Osteocyte (in vitro differentiated cells): ENCODE measurements at places on chromosomes 16 and 17. TPM values are rescaled to one million over a fixed set of nuclear protein-coding genes. Genes with fewer than 3 reads are reported as not detected.

The PPP1R1B gene
- total RNA-seq, result 4.5 and 6.0 TPM in 2 replicates

The TNRC6C gene
- total RNA-seq, result 22.8 and 28.7 TPM in 2 replicates

The LSM12 gene
- 49.3 and 49.5 TPM in 2 replicates for total RNA-seq

The CDRT15 gene
- total RNA-seq, result not detected in 2 replicates

The HAS3 gene
- 0.89 and 1.6 TPM in 2 replicates for total RNA-seq

The ERCC4 gene
- total RNA-seq, result 16.0 and 19.7 TPM in 2 replicates

The HOXB1 gene
- total RNA-seq, result not detected in 2 replicates

The TNFRSF13B gene
- total RNA-seq, result not detected in 2 replicates

The KRT20 gene
- total RNA-seq, result not detected in 2 replicates

The PRSS21 gene
- not detected in 2 replicates for total RNA-seq

The OR3A2 gene
- not detected in 2 replicates for total RNA-seq

The ESRP2 gene
- 0.16 and 0.24 TPM in 2 replicates for total RNA-seq

The ZFP3 gene
- total RNA-seq, result 0.78 and 0.86 TPM in 2 replicates

The CACNG4 gene
- 5.6 TPM in 2 replicates for total RNA-seq

The SMIM36 gene
- total RNA-seq, result not detected in 2 replicates

The BRICD5 gene
- total RNA-seq, result 6.6 and 10.1 TPM in 2 replicates

The CLEC10A gene
- not detected in 2 replicates for total RNA-seq

DNA sequence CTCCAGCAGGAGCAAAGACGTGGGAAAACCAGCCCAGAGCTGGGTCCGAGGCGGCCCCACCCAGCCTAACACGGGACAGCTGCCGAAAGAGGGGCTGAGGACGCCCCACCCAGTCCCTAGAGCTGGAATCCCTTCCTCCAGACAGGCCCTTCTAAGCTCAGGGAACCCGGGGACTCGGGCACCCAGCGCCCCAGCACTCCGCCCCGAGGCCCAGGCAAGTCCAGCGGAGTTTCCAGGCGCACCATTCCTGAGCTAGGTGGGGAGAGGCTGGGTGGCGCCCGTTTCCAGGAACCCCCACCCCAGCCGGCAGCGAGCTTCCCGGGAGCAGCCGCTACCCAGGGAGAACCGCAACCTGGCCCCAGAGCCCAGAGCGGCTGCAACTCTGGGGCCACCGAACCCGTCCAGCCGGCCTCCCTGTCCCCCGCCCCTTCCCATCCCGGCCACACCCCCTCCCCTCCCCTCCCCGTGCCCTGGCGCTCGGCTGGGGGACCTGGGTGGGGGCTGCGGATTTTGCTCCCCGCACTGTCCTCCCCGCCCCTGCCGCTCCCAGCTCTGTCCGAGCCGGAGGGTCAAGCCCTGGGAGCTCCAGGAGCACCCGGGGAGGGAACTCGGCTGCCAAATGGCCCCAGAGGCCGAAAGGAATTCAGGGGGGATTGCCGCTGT is 536 bp downstream of the TMC6 start:
- H3K4me1 ChIP-seq, result peaks cover 36% of the 10 kb centered on the region
- H3K27ac ChIP-seq, result peak overlapping the region; percentile 66
- H3K36me3 ChIP-seq, result peaks cover 2% of the 10 kb centered on the region

GRCh38 chr17:77596491-77597417 is 361.7 kb upstream of the TNRC6C start:
- H3K36me3 ChIP-seq, result no peaks in the 10 kb centered on the region
- peaks cover 44% of the 10 kb centered on the region for H3K27me3 ChIP-seq
- H3K4me3 ChIP-seq, result no peak overlapping the region
- no peak for DNase-seq

GRCh38 chr16:76293980-76294379 is 16.8 kb downstream of the CNTNAP4 start:
- H3K36me3 ChIP-seq, result no peaks in the 10 kb centered on the region
- no peak overlapping the region for H3K4me3 ChIP-seq
- no peaks in the 10 kb centered on the region for H3K4me1 ChIP-seq
- no peaks in the 10 kb centered on the region for H3K27me3 ChIP-seq
- DNase-seq, result no peak

DNA sequence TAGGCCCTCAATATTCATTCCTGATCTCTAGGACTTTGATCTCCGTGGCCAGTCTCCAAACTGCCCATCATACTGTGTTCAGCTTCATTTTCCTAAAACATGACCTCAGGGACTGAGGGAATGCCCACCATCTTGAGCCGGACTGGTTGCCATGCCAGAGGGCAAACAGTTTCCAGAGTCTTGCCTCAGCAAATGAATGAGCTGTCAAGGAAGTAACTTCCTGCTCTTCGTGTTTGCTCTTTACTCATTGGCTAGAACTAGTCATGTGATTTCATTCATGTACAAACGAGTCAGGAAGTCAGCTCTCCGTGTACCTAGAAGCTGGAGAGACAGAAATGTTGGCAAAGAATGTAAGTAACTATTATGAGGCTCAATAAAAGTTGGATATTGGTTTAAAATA is 50.2 kb downstream of the ANKFN1 start:
- no peak for DNase-seq
- no peaks in the 10 kb centered on the region for H3K27me3 ChIP-seq
- H3K27ac ChIP-seq, result no peak overlapping the region
- H3K4me1 ChIP-seq, result no peaks in the 10 kb centered on the region
- no peaks in the 10 kb centered on the region for H3K36me3 ChIP-seq

GRCh38 chr17:4504188-4504587 is 5.5 kb downstream of the SPNS2 start:
- no peaks in the 10 kb centered on the region for H3K36me3 ChIP-seq
- no peak overlapping the region for H3K4me3 ChIP-seq
- no peak overlapping the region for H3K27ac ChIP-seq
- peaks cover 44% of the 10 kb centered on the region for H3K27me3 ChIP-seq
- no peak for DNase-seq

DNA sequence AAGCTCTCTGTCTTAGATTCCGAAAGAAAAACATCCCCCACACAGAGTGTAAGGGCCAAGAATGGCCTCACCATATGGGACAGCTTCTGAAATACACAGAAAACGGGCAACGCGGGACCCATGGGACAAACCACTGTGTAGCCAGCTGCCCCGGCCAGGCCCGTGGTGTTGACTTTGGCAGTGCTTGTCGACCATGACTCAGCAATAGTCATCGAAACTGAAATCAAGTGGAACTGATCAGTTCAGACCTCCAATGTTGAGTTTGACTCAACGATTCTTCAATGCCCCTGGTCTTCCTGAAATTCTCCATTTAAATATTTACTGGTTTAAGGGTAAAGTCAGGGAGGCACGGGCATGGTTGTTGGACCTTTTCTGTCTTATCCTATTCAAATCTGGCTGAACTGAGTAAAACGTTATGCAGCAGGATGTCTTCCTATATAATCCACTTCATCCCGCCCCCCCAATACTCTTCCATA is 27.5 kb downstream of the ZFHX3 start:
- H3K27ac ChIP-seq, result peak overlapping the region; percentile 95
- peak overlapping the region; percentile 64 for H3K4me3 ChIP-seq
- peaks cover 5% of the 10 kb centered on the region for H3K36me3 ChIP-seq
- H3K4me1 ChIP-seq, result peaks cover 89% of the 10 kb centered on the region
- H3K27me3 ChIP-seq, result no peaks in the 10 kb centered on the region
- peak; percentile 94 for DNase-seq

GRCh38 chr16:677316-678190 is 2.1 kb downstream of the RHBDL1 start:
- DNase-seq, result no peak
- H3K4me3 ChIP-seq, result no peak overlapping the region
- H3K27ac ChIP-seq, result no peak overlapping the region
- H3K27me3 ChIP-seq, result no peaks in the 10 kb centered on the region
- peaks cover 12% of the 10 kb centered on the region for H3K36me3 ChIP-seq

DNA sequence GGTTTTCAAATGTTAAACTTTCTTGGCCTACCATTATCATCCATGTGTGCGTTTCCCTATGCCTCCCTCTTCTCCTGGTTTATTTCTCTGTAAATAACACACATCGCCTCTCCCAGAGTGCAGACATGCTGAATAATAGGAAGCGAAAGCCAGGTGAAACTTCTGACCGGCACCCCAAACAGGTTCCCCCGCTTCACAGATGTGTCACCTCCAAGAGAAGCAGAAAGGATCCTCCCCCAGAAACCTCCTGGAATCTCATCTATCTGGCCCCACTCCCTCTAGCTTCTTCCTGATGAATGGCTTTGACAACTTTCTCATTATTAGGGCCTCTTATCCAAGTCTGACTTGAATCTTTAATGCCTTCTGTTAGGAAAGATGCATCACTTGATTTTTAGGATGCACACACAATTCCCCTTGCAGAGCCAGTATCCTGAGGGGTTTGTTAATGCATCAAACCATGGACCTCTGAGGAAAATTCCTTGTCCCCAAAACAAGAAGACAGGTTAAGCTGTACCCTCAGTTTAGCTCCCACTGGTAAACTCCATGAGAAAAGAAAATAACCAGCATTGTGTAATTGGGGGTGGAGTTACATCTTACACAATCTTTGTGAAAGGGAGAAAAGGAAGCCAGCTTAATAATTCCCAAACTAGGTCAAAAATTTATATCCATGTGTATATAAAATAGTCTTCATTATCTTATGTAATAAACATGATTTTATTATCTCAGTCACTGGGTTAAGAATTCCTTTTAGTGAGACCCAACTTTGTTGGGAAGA is 20.1 kb upstream of the HYDIN start:
- peaks cover 6% of the 10 kb centered on the region for H3K27me3 ChIP-seq
- H3K4me1 ChIP-seq, result no peaks in the 10 kb centered on the region
- no peak overlapping the region for H3K4me3 ChIP-seq
- DNase-seq, result no peak

DNA sequence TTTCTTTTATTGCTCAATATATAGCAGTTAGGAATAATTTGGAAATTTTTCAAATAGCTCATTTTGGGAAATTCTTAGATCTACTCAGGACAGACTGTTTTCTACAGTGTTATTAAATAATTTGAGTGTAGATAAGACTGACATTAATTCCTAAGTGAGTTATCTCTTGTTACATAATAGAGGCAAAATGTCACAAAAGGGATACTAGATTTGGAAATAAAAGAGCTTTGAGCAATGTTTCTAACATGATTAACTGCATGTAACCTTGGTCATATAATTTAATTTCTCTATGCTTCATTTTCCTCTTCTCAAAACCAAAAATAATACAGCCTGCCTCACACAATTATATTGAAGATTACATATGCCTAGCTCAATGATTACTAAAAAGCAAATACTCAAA is 16.3 kb upstream of the KIF2B start:
- H3K27ac ChIP-seq, result no peak overlapping the region
- H3K27me3 ChIP-seq, result no peaks in the 10 kb centered on the region
- H3K36me3 ChIP-seq, result no peaks in the 10 kb centered on the region
- DNase-seq, result no peak

DNA sequence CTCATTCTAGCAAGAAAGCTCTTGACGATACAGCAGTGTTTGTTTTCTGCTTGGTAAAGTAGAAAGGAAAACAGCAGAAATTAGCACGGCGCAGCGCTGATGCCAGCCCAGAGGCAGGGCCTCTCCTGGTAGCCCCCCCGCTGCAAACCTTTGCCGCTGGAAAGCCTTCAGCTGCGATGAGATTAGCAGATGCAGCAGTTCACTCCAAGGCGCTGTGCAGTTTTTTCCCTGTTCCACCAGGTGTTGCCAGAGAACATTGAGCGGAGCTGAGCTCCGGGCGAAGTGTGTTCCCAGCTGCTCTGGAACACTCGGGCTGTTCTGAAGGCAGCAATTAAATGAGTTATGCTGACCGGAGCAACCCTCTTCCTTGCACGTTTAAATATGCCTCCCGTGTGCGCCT is 72.5 kb downstream of the RBFOX1 start:
- no peak overlapping the region for H3K27ac ChIP-seq
- H3K27me3 ChIP-seq, result no peaks in the 10 kb centered on the region
- no peaks in the 10 kb centered on the region for H3K4me1 ChIP-seq
- no peak for DNase-seq

- H3K27ac ChIP-seq, result no peak overlapping the region
- H3K36me3 ChIP-seq, result no peaks in the 10 kb centered on the region
- peaks cover 1% of the 10 kb centered on the region for H3K4me1 ChIP-seq
- no peak overlapping the region for H3K4me3 ChIP-seq
These were observed 2.2 kb downstream of the SERPINF2 start for GRCh38 chr17:1744551-1745512.

DNA sequence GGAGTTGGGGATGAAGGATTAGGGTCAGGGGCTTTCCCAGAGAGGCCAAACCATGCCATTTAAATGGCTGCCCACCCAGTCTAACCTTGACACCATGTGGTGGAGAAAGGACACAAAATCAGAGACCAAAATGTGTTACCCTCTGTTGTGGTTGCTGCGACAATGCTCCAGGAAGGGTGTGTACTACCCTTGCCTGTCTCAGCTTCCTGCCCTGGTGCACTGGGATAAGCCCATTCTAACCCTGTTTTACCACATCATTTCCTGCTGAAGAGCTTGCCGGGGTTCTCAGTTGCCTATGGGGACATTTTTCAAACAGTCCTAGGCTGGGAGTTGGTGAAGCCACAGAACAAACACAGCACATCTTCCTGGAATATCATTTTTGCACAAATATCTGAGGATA is 4.9 kb downstream of the OR4D1 start:
- no peak overlapping the region for H3K27ac ChIP-seq
- H3K4me3 ChIP-seq, result no peak overlapping the region
- H3K36me3 ChIP-seq, result no peaks in the 10 kb centered on the region
- peaks cover 77% of the 10 kb centered on the region for H3K27me3 ChIP-seq

DNA sequence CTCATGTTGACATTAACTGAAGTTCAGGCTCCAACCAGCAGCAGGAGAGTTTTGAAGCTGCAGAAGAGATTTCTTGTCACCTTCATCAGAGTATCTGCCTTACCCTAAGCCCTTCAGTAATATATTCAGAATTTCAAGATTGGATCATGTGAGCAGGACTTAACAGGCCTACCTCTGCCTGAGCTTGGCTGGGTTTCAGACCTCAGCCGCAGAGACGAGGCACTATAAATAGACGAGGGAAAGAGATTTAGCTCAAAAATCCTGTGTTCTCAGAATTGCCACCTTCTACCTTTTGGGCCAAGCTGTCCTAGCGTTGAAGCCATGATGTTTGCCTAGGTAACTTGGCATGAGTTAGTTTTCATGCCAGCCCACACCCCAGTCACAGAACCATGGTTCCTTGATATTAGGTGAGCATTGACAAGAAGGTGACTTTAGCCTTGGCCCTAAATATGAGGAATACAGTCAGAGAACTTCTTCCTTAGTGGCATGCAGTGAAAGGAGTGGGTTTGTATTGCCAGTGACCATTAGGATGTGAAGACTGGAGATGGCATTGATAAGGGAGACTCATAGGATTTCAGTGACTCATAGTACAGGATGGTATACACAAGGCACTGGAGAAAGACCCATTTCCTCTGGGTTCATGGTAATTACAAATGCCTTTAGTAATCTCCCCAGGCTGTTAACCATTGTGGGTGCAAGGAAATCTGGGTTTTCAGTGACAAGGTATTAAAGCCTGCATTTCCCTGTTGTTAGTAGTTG is 224.3 kb downstream of the MSI2 start:
- no peak overlapping the region for H3K4me3 ChIP-seq
- H3K4me1 ChIP-seq, result peaks cover 56% of the 10 kb centered on the region
- no peaks in the 10 kb centered on the region for H3K27me3 ChIP-seq
- H3K27ac ChIP-seq, result no peak overlapping the region

GRCh38 chr16:3189869-3190268 is 1.9 kb downstream of the OR1F1 start:
- peak overlapping the region; percentile 56 for H3K27ac ChIP-seq
- H3K36me3 ChIP-seq, result no peaks in the 10 kb centered on the region
- peaks cover 20% of the 10 kb centered on the region for H3K27me3 ChIP-seq

DNA sequence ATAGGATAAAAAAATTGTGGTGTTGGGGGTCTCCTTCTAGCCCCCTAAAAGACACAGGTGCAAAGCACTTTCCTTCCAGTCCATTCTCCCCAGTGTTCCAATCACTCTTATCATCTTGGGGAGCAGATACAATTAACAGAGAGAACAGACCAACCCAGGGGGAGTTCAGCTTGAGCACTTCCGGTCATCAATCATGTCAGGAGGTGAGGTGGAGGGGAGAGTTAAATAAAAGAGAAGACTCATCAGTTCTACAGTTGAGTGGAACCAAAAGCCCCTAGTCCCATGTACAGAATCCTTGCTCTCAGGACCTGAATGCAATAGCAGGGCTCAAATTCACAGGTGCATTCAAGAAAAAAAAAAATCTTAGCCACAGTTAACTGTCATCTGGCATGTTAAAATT is 122.3 kb downstream of the DYNLRB2 start:
- no peaks in the 10 kb centered on the region for H3K36me3 ChIP-seq
- H3K27me3 ChIP-seq, result no peaks in the 10 kb centered on the region
- no peak overlapping the region for H3K27ac ChIP-seq
- no peak overlapping the region for H3K4me3 ChIP-seq
